Spleen (tissue), 13 donors: ENCODE measurements at places on chromosomes 11 and 22. TPM values are rescaled to one million over a fixed set of nuclear protein-coding genes. Genes with fewer than 3 reads are reported as not detected.
A peak's percentile ranks its signal among the peaks of the same experiment; 100 is the strongest.

- H3K27me3 ChIP-seq, result no peaks in the 10 kb centered on the region
- H3K36me3 ChIP-seq, result peaks cover 11% of the 10 kb centered on the region
- H3K4me3 ChIP-seq, result no peak overlapping the region
- peaks cover 8% of the 10 kb centered on the region for H3K4me1 ChIP-seq
- H3K27ac ChIP-seq, result peak overlapping the region; percentile 82
Measured at GRCh38 chr22:17910561-17911311, 113.6 kb downstream of the MICAL3 start.

GRCh38 chr22:29408940-29409339 lies 20.6 kb upstream of the AP1B1 start:
- no peak overlapping the region for H3K27ac ChIP-seq
- no peaks in the 10 kb centered on the region for H3K27me3 ChIP-seq
- peaks cover 24% of the 10 kb centered on the region for H3K4me1 ChIP-seq
- no peaks in the 10 kb centered on the region for H3K36me3 ChIP-seq
- DNase-seq, result no peak
- no peak overlapping the region for H3K4me3 ChIP-seq

- no peaks in the 10 kb centered on the region for H3K27me3 ChIP-seq
- H3K4me3 ChIP-seq, result no peak overlapping the region
- H3K27ac ChIP-seq, result no peak overlapping the region
- no peak for DNase-seq
- H3K36me3 ChIP-seq, result peaks cover 32% of the 10 kb centered on the region
Measured at GRCh38 chr22:41243361-41243760, 2.6 kb upstream of the CHADL start.

DNA sequence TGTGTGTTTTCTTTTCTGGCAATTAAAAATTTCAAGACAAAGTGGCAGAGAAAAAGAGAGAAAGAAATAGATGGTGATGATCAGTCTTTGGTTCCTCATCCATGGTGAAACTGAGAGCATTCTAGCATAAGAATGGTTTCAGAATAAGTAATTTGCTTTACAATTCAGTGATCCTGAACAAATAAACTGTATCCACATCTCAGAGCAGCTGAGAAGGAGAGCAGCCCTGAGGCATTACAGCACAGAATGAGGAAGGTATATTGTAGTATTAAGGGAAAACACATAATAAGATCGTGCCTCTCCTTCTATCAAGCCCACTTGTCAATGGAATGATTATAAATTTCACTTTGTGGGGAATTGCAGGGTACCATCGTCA lies 17.4 kb downstream of the LUZP2 start:
- H3K27ac ChIP-seq, result no peak overlapping the region
- H3K36me3 ChIP-seq, result no peaks in the 10 kb centered on the region
- no peak for DNase-seq
- no peak overlapping the region for H3K4me3 ChIP-seq
- H3K27me3 ChIP-seq, result no peaks in the 10 kb centered on the region

DNA sequence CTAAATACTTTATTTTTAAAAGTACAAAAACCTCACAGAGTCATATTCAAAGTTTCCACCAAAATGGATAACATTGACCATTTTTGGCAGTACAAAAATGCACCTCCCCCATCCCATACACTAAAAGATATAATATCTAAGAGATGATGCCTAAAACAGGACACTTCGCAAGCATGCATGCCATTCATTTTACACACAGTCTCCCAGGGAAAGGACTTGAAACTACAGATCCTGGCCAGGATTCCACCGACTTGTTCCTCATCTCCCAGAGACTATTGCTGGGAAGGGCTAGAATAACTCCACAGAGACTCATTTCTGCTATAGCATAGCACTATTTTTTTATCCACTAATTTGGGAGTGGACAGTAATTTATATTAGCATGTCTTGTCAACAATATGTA lies 81.7 kb downstream of the MTNR1B start:
- DNase-seq, result no peak
- H3K4me3 ChIP-seq, result no peak overlapping the region
- H3K36me3 ChIP-seq, result no peaks in the 10 kb centered on the region
- no peaks in the 10 kb centered on the region for H3K4me1 ChIP-seq

DNA sequence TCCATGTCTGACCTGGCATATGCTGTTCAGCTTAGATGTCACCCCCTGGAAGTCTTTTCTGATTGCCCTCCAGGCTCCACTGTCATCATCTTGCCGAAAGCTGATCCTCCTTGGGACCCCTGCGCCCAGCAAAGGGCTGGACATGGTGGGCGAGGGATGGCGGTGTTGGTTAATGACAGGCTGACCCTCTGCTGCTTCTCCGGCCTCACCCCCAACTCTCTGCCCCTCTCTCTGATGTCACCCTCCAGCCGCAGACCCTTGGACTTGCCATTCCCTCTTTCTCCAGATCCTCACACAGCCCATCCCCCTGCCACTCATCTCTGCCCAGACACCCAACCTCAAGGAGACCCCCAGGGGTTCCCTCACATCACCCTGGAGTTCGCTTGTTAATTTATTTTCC lies 2.3 kb downstream of the EHBP1L1 start:
- no peak for DNase-seq
- H3K27ac ChIP-seq, result peak overlapping the region; percentile 98
- H3K4me1 ChIP-seq, result peaks cover 22% of the 10 kb centered on the region
- peaks cover 31% of the 10 kb centered on the region for H3K36me3 ChIP-seq
- H3K27me3 ChIP-seq, result no peaks in the 10 kb centered on the region

The WT1 gene
- total RNA-seq, result 53.0 TPM

The GRM5 gene
- total RNA-seq, result not detected

The STIP1 gene
- 88.2 TPM for total RNA-seq

The OR51V1 gene
- total RNA-seq, result not detected
